ENCODE measurements at places on chromosomes 1 and 21.

DNA sequence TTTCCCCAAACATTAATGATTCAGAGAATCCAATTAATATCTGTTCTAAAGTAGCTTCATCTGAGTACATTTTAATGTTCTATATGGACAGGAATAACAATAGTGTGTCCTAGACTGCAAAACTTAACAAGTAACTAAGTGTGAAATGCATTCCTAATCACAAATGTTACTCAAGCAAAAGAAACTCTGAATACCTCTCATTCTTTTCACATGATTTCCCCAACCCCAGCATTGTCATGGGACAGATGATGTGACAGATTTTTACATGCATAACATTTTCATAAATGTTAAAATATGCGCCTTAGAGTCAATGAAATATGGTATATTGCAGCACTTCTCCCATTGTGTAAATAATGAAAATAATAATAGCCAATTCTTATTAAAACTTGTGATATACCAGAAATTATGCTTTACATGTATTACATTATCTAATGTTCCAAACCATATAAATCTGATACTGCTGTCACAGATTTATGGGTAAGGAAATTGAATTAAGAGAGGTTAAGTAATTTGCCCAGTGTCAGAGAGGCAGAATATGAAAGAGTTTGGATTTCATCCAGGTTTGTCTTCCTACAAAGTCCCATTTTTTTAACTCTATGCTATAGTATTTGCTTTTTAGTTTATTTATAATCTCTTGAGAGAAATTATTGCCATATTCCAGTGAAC lies 269.4 kb downstream of the LRRC7 start:
- no peak for DNase-seq

- no peak for DNase-seq
Observed at GRCh38 chr1:57272150-57272549, 151.7 kb downstream of the DAB1 start.

- DNase-seq: no peak
Observed at GRCh38 chr1:24536391-24536840, 19.5 kb upstream of the NCMAP start.

DNA sequence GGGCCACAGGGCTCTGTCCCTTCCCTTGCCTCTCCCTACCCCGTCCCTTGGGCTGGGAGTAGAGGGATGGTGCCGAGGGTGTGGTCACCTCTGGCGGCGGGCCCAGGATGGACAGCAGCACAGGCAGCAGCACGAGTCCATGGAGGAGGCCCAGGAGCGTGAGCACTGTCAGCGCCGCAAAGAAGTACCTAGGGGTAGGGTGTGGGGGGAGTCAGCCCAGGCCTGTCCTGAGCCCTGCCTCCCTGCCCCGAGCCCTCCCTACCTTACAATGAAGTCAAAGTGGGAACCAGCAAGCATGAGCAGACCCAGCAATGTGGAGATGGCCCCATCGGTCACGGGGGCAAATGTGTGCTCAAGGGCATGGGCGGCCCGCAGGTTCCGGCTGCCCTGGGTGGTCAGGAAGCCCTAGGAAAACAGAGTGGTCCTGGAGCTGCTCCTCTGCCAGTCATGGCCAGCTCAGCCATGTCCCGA lies 14.7 kb downstream of the BTBD19 start:
- DNase-seq: no peak

DNA sequence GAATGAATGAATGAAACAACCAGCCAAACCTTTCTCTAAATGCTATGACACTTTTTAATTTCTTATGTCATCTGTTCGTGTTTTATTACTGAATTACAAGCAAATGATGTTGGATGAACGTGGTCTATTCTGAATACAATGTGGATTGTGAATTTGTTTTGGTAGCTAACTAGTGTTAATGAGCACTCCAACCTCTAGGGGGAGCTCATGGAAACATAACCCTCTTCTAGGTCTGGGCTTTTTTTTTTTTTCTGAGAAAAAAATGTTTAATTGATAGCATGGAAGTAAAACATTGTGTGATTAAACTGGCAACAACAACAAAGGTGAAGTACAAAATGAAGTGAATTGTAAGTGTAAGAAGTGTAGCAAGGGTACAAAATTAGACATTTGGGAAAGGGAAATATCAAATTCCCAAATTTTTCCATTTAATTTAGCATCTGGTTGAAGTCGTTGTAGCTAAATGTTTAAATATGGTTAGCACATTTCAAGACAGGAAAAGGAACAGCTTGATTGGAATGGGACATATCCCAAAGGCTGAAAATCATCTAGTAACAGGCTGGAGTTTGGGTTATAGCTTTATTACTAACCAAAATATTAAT lies 42.6 kb upstream of the PTGS2 start:
- DNase-seq: peak; percentile 65

- DNase-seq: no peak
Observed at GRCh38 chr1:88877911-88878310, 13.5 kb downstream of the GTF2B start.

DNA sequence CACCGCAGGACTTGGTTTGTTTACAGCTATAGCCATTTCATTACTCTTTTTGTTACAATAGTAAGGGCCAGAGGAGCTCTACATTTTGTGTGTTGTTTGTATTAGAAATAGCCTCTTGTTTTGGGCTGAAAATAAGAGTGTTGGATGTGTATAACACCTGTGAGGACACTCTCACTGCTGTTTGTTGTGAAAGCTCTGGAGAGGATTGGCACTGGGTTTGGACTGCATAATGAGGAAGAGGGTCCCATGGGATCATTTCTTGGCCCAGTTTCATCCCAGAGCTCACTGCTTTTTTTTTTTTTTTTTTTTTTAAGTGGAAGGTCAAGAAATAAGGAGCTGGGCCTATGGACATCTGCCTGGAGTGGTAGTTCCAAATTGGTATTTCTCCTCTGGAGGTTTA lies 61.6 kb upstream of the KIAA0040 start:
- no peak for DNase-seq

GRCh38 chr1:81801651-81802456 lies 1.1 kb downstream of the ADGRL2 start:
- DNase-seq: peak; percentile 1

DNA sequence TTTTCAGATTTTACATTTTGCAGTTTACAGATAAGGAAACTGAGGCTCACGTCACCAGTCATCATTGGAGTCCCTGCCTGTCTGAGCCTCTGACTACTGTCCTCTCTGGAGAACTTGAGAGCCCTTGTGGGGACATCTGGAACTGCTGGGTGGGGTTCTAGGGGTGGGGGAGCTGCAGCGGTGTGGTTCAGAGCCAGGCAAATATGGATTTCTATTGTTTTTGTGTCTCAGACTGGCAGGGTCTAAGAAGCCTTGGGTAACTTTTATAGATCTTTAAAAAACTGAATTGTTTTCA lies 46.9 kb downstream of the IER5 start:
- peak; percentile 74 for DNase-seq

- DNase-seq: no peak
Observed at GRCh38 chr1:20426371-20426770, 59.6 kb downstream of the CAMK2N1 start.

- DNase-seq: peak; percentile 41
Observed at GRCh38 chr1:27727126-27727525, 1.4 kb downstream of the FAM76A start.

GRCh38 chr1:92240034-92240433 lies 22.3 kb downstream of the C1orf146 start:
- DNase-seq: no peak

DNA sequence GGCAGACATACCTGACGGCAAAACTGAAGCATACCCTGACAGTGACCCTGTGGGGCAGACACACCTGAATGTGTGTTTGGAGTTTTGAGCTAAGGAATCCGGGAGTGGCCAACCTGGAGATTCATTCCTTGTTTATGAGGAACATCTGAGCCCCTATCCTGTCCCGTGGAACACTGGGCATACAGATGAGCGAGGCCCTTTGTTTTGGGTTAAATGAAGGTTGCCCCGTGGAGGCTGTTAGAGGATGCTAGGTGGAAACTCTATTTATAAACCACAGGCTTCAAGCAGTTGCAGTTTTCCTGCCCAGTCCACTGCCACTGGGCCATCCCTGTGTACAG lies 18.1 kb downstream of the GALNT2 start:
- DNase-seq: no peak

GRCh38 chr1:12088607-12089006 lies 25.5 kb downstream of the TNFRSF8 start:
- no peak for DNase-seq

DNA sequence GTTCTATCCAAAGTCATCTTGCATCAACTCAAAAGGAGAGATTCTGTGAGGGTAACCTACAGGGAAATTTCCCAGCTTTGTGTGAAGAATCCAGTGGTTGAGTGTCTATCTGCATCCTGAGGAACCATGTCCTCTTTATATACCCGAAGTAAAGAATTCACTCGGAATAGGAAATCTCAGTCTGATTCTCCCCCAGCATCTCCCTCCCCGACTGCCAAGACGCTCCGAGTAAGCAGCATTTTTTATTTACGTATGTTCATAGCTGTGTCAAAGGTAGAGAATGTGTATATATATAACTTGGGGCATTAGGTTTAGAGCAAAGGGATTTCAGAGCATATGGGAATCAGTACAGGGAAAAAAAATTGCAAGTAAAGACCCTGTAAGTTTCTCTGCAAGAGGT lies 170.2 kb downstream of the SYT2 start:
- no peak for DNase-seq

- no peak for DNase-seq
Observed at GRCh38 chr1:236516929-236517704, 6.7 kb upstream of the LGALS8 start.

DNA sequence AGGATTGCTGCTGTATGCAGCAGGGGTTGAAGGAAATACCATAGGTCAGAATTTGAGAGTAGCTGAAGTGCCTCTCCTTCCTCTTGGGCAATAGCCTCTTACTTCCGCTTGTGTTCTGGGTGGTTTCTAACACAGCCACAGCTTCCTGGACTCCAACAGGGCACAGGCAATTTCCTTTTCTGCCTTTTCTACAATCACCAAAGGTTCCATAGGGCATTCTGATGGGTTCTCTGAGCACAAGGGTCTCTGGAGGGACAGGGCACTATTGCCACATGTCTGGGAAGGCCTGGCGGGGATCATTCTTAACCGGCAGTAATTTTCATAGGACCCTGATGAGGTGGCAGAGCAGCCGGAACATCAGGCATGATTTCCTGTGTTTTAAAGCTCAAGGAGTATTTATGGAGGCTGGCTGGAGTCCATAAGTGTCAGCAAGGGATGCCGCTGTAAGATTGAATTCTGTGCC lies 5.5 kb upstream of the AGTRAP start:
- no peak for DNase-seq

GRCh38 chr1:109993885-109994284 lies 9.3 kb downstream of the AHCYL1 start:
- peak; percentile 12 for DNase-seq

DNA sequence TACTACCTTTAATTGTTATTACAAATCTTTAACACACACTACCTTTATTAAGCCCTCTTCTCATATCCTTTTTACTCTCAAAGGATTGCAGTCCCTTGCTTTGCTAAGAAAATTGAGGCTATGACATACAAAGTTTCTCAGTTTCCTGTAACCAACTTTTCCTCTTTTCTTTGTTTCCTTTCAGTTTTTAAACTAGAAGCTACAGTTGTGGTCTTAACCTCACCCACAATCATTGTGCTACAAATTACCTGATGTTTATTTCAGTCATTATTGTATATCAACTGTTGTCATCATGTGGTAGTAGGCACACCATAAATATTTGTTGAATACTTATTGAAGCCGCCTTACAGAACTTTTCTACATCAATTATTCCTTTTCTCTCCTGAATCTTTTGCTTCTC lies 51.8 kb downstream of the SLAMF6 start:
- DNase-seq: no peak

GRCh38 chr1:220952961-220953643 lies 73.9 kb downstream of the HLX start:
- DNase-seq: no peak

GRCh38 chr1:206883160-206883559 lies 14.1 kb upstream of the IL24 start:
- DNase-seq: no peak

DNA sequence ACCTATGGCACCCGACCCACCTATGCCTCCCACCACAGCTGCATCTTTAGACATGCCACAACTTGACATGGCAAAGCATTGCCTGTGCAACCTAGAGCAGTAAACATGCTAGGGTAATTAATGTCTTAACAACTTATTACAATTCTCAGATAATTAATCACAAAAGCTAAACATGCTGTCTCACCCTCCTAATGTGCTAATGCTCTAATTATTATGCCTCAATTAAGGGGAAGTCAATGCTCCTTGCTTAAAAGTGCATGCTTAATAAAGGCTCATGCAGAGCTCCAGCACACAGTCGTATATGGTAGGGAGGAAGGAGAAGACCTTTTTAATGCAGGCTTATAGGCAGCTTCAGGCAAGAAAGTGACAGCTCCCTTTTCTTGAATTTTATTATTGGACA lies 396.0 kb downstream of the SEC16B start:
- DNase-seq: no peak

DNA sequence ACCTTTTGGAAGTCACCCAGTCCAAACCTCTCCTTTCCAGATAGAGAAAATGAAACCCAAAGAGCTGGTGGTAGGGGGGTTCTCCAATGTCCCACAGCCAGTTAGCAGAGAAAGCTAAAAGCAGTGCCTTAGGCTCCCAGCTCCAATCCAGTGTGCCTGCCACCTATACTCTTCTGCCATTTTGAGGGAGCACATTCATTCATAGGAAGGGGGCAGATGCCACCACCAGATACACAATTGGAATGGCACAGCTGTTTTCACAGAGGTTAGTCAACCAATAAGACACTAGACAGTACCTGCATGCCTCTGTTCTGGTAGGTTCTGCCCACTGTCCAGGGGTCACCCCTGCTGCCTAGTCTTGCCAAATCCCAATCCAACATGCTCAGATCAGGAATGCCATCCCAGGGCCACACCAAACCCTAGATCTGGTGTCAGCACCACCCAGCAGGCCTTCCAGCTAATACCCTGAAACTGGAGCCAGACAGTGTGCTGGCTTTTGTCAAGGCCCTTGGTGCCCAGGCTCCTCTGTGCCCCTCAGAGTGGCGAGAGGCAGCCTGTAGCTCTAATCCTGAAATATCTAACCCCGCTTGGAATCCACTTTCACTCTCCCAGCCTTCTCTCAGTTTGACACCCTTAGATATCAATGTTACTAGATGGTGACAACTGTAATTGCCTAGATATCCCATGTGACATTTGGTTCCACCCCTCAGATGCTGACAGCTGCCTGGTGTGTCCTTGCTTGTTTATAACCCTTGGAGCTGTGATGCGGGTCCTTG lies 178.6 kb downstream of the TGFBR3 start:
- no peak for DNase-seq

DNA sequence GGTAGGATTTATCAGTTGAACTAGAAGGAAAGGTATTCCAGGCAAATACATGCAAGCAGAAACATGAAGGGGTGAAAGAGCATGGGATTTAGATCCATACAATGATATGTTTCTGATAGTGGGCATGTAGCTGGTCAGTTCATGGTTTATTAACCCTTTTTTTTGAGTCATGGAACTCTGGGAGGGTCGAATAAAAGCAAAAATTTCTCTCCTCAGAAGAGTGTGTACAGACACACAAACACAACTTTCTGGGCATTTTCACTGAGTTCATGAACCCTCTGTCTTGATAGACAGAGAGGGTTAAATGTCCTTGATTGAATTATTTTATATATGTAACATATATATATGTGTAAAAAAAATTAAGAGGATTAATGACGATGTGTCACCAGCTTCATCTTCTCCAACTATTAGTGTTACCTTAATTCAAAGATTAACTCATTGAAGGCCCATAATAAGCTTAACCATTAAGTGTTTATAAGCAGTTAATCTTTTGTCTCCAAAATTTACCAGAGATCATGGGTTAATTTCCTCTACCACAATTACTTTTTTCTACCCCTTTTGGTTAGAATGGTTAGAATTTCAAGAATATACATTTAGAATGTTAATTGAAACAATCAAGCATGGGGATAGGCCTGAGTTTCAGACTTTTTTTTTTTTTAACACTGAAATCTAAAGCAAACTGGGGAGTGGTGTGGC lies 4.6 kb downstream of the JUN start:
- no peak for DNase-seq

- no peak for DNase-seq
Observed at GRCh38 chr1:223046011-223046410, 97.0 kb downstream of the TLR5 start.
